Thoracic aorta (tissue), 2 donors: ENCODE measurements at places on chromosomes 6 and 20. TPM values are rescaled to one million over a fixed set of nuclear protein-coding genes. Genes with fewer than 3 reads are reported as not detected.

- H3K36me3 ChIP-seq: no peaks in the 10 kb centered on the region
- no peaks in the 10 kb centered on the region for H3K27me3 ChIP-seq
- DNase-seq: no peak
- no peak overlapping the region for H3K27ac ChIP-seq
- H3K4me3 ChIP-seq: no peak overlapping the region
Observed at GRCh38 chr6:33588894-33589293, 8.8 kb upstream of the BAK1 start.

The SRMS gene
- total RNA-seq: not detected

GRCh38 chr6:110255211-110255750 is 75.1 kb downstream of the CDC40 start:
- H3K4me3 ChIP-seq: no peak overlapping the region
- no peak overlapping the region for H3K27ac ChIP-seq
- no peaks in the 10 kb centered on the region for H3K27me3 ChIP-seq
- H3K4me1 ChIP-seq: no peaks in the 10 kb centered on the region
- peaks cover 3% of the 10 kb centered on the region for H3K36me3 ChIP-seq
- no peak for DNase-seq

DNA sequence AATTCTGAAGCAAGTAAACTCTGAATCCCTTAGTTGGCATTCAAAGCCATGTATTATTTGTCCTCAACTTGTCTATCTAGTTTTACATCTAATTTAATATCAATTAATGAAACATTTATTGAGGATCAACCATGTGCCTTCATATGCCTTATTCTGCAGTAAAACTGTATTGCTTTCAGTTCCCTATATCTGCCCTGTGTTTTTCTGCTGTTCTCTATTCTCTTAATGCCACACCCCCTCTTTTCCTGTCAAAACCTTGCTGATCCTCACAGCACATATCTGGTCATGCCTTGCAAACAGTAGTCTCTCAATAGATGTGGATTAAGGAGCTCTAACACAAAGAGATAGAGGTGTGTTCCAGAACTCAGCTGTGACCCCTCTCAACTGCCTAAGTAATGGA is 2.0 kb downstream of the FIG4 start:
- no peak overlapping the region for H3K4me3 ChIP-seq
- no peaks in the 10 kb centered on the region for H3K36me3 ChIP-seq
- no peaks in the 10 kb centered on the region for H3K27me3 ChIP-seq

GRCh38 chr6:76742919-76743318 is 670.5 kb upstream of the IMPG1 start:
- no peak for DNase-seq
- no peaks in the 10 kb centered on the region for H3K4me1 ChIP-seq
- H3K4me3 ChIP-seq: no peak overlapping the region
- H3K36me3 ChIP-seq: no peaks in the 10 kb centered on the region
- H3K27ac ChIP-seq: no peak overlapping the region
- no peaks in the 10 kb centered on the region for H3K27me3 ChIP-seq

DNA sequence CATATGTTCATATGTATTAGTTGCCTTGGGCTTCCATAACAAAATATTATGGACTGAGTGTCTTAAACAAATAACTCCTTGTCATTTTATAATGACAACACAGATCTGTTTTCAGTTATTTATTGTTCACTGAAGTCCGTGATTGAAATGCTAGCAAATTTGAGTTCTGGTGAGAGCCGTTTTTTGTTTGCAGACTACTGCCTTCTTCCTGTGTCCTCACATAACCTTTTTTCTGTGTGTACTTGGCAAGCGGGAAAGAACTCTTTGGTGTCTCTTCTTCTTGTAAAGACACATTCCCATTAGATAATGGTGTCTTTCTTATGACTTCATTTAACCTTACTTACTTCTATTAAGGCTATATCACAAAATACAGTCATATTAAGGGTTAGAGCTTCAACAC is 482.9 kb upstream of the EYS start:
- no peaks in the 10 kb centered on the region for H3K36me3 ChIP-seq
- H3K27me3 ChIP-seq: no peaks in the 10 kb centered on the region
- H3K27ac ChIP-seq: no peak overlapping the region
- no peak overlapping the region for H3K4me3 ChIP-seq
- no peak for DNase-seq
- H3K4me1 ChIP-seq: no peaks in the 10 kb centered on the region

DNA sequence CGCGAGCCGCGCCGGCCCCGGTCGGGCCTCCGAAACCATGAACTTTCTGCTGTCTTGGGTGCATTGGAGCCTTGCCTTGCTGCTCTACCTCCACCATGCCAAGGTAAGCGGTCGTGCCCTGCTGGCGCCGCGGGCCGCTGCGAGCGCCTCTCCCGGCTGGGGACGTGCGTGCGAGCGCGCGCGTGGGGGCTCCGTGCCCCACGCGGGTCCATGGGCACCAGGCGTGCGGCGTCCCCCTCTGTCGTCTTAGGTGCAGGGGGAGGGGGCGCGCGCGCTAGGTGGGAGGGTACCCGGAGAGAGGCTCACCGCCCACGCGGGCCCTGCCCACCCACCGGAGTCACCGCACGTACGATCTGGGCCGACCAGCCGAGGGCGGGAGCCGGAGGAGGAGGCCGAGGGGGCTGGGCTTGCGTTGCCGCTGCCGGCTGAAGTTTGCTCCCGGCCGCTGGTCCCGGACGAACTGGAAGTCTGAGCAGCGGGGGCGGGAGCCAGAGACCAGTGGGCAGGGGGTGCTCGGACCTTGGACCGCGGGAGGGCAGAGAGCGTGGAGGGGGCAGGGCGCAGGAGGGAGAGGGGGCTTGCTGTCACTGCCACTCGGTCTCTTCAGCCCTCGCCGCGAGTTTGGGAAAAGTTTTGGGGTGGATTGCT is 1.3 kb downstream of the VEGFA start:
- H3K27ac ChIP-seq: peak overlapping the region; percentile 84
- no peak for DNase-seq
- peak overlapping the region; percentile 88 for H3K4me3 ChIP-seq
- no peaks in the 10 kb centered on the region for H3K36me3 ChIP-seq
- peaks cover 51% of the 10 kb centered on the region for H3K4me1 ChIP-seq

The PSORS1C1 gene
- total RNA-seq: 6.8 TPM

The RBBP8NL gene
- total RNA-seq: not detected

DNA sequence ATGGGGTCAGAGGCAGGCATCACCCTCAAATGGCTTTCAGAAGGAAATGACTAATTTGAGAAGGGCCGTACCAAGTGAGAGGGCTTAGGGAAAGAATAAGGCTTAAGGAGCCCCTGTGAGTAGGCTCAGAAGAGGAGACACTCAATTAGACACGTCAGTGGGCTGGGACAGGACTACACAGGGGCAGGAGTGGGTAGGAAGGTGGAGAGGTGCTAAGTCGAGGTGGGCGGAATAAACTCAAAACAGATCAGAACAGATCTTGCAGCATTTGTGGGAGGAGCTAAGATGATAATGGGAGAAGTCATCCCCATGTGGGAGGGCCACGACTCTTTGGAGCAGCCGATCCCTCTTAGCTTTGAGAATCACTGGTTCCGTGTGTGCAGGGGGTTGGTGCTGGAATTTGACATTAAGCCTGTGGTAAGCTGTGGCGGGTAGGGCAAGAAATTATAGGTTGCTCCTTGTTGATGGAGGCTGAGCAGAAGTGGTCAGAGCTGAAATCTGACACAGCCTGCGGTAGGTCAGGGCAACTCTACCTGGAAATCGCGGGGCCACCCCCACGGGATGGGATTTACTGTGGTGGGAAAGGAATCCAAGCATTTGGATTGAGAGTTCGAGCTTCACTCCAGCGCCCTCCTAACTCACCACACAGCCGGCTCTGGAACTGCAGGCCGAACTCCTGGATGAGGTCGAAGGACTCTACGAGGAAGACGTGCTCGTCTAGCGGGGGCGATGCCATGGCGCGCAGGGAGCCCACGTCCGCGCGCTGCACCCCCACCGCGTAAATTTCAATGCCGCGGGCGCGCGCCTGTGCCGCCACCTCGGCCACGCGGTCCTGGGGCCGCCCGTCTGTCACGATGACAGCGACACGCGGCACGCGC is 2.8 kb upstream of the RBPJL start:
- DNase-seq: no peak
- H3K27me3 ChIP-seq: peaks cover 8% of the 10 kb centered on the region
- H3K36me3 ChIP-seq: no peaks in the 10 kb centered on the region
- H3K27ac ChIP-seq: no peak overlapping the region
- no peak overlapping the region for H3K4me3 ChIP-seq
- H3K4me1 ChIP-seq: peaks cover 5% of the 10 kb centered on the region

- no peak overlapping the region for H3K4me3 ChIP-seq
- no peak for DNase-seq
- H3K27ac ChIP-seq: peak overlapping the region; percentile 86
- peaks cover 10% of the 10 kb centered on the region for H3K36me3 ChIP-seq
Observed at GRCh38 chr20:33438481-33438880, 5.1 kb downstream of the SNTA1 start.

The CASS4 gene
- total RNA-seq: 3.1 TPM

GRCh38 chr6:10230531-10230930 is 184.3 kb downstream of the TFAP2A start:
- no peak overlapping the region for H3K27ac ChIP-seq
- H3K27me3 ChIP-seq: no peaks in the 10 kb centered on the region
- no peak for DNase-seq
- no peak overlapping the region for H3K4me3 ChIP-seq
- no peaks in the 10 kb centered on the region for H3K4me1 ChIP-seq

GRCh38 chr6:30202366-30202765 is 10.8 kb downstream of the TRIM26 start:
- peaks cover 5% of the 10 kb centered on the region for H3K4me1 ChIP-seq
- H3K27ac ChIP-seq: no peak overlapping the region
- H3K36me3 ChIP-seq: peaks cover 8% of the 10 kb centered on the region
- no peaks in the 10 kb centered on the region for H3K27me3 ChIP-seq
- no peak overlapping the region for H3K4me3 ChIP-seq
- DNase-seq: no peak

- peak overlapping the region; percentile 39 for H3K27ac ChIP-seq
- peaks cover 16% of the 10 kb centered on the region for H3K4me1 ChIP-seq
- DNase-seq: no peak
Observed at GRCh38 chr6:157962601-157963302, 18.9 kb upstream of the SYNJ2 start.

The DYNLT2 gene
- 0.95 TPM for total RNA-seq

GRCh38 chr20:13363473-13363872 is 142.4 kb downstream of the ISM1 start:
- no peak overlapping the region for H3K27ac ChIP-seq
- no peak overlapping the region for H3K4me3 ChIP-seq
- DNase-seq: no peak
- no peaks in the 10 kb centered on the region for H3K36me3 ChIP-seq
- no peaks in the 10 kb centered on the region for H3K4me1 ChIP-seq

The HSPA12B gene
- total RNA-seq: 4.6 TPM

DNA sequence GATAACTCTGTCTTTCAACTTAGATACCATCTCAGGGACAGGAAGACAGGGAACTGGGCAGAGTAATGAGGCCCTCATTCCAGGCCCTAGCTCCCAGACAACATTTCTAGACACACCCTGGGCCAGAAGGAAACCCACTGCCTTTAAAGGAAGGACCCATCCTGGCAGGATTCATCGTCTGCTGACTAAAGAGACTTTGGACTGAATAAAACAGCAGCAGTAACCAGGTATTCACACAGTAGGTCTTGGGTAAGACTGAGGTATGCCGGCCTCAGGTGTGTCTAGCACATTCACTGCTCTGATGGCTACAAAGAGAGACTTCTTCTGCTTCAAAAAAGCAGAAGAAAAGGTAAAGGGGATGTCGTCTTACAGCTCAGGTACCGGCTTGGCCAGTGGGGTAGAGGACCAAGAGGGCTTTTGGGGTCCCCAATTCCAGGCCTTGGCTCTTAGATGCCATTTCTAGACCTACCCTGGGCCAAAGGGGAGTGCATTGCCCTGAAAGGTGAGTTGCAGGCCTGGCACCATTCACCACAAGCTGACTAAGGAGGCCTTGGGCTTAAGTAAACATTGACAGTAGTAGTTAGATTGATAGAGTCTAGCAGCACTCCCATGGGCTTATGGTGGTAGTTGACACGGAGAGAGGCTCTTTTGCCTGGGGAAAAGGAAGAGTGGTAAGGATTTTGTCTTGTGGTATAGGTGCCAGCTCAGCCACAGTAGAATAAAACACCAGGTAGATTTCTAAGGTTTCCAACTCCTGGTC is 13.4 kb downstream of the SNX14 start:
- H3K27me3 ChIP-seq: no peaks in the 10 kb centered on the region
- H3K27ac ChIP-seq: no peak overlapping the region
- H3K4me1 ChIP-seq: peaks cover 17% of the 10 kb centered on the region
- no peak for DNase-seq
- no peak overlapping the region for H3K4me3 ChIP-seq

GRCh38 chr20:19427913-19428312 is 215.5 kb downstream of the SLC24A3 start:
- H3K4me1 ChIP-seq: peaks cover 9% of the 10 kb centered on the region
- no peaks in the 10 kb centered on the region for H3K27me3 ChIP-seq
- no peaks in the 10 kb centered on the region for H3K36me3 ChIP-seq
- no peak overlapping the region for H3K4me3 ChIP-seq

The DSP gene
- total RNA-seq: 5.4 TPM

The CCN6 gene
- not detected for total RNA-seq

DNA sequence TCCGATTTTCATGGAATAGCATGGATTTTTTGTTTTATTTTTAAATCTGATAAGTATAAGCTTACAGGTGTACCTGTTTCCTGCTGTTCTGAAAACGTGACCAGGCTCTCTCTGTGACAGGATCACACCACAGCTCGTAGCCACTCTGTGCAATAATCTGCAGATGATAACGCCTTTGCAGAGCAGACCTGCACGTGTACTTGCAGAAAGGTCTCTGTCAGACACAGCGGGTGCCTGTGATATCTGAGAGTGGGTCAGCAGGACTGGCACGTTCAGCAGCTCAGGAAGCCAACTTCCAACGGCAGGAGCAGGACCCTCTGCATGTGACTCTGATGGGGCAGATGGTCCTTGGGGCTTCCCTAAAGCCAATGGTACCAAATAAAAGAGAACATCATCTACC is 68.6 kb upstream of the HDDC2 start:
- no peak overlapping the region for H3K27ac ChIP-seq
- no peaks in the 10 kb centered on the region for H3K27me3 ChIP-seq
- DNase-seq: no peak
- no peak overlapping the region for H3K4me3 ChIP-seq
- H3K36me3 ChIP-seq: no peaks in the 10 kb centered on the region

DNA sequence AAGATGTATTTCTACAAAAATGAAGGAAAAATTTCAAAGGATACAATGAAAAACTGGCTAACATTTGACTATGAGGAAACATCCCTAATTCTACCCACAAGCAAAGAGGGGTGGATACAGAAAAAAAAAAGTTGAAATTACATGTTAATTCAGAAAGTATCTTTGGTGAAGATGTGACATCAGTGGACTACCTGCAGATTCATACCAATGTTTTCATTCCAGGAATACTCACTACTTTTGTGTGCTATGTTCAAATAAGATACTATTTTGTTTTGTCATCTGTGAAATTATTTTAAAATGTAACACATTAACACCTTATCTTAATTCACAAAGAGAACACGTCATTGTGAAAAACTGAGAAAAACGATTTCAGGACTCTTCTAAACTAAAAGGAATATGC is 159.3 kb upstream of the SHLD1 start:
- no peaks in the 10 kb centered on the region for H3K4me1 ChIP-seq
- no peak for DNase-seq
- peaks cover 2% of the 10 kb centered on the region for H3K36me3 ChIP-seq
- no peaks in the 10 kb centered on the region for H3K27me3 ChIP-seq
- no peak overlapping the region for H3K4me3 ChIP-seq

The PSMF1 gene
- total RNA-seq: 86.7 TPM

GRCh38 chr6:14910692-14911547 is 334.9 kb upstream of the JARID2 start:
- H3K4me1 ChIP-seq: no peaks in the 10 kb centered on the region
- no peak for DNase-seq
- H3K36me3 ChIP-seq: no peaks in the 10 kb centered on the region
- no peaks in the 10 kb centered on the region for H3K27me3 ChIP-seq
- no peak overlapping the region for H3K4me3 ChIP-seq

The SPTLC3 gene
- 4.5 TPM for total RNA-seq
